D341Med (cell line): ENCODE measurements at places on chromosomes 5 and 9.
A peak's percentile ranks its signal among the peaks of the same experiment; 100 is the strongest.

DNA sequence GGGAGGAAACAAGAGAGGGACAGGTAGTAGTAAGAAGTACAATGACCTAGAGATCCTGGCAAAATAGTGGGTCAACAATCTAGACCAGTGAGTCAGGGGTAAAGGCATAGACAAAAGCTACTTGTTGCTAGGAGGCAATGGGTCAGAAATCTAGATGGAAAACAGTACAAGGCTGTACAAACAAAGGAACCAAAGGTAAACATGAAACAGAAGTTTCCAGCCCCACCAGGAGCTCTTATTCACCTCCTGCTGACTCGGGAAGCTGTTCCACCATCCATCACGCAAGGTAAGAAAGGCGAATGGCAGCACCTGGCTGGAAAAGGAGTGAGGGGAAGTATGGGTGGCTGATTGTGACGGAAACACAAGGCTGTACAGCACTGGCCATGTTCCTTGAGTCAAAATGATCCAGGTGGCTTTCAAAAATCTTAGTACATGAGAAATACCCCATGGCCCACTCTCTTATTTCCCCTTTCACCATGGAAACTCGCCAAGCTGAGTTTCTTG lies 70.5 kb upstream of the RAI14 start:
- DNase-seq, result no peak

DNA sequence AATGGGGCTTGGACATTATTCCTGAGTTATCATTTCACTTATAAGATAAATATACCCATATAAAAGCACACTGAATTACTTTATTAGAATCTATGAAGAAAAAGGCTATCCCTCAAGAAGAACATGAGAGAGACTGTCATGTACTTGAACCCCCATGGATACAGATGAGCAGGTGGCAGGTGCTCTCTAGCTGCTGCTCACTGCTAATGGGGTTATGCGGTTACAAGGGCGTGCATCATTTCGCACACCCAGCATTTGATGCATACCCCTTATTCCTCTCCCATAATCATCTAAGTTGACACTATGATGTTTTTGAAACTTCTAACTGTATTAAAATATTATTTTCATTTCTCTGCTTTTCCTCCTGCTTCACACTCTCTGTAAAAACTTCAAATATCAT lies 16.4 kb downstream of the ITK start:
- no peak for DNase-seq

DNA sequence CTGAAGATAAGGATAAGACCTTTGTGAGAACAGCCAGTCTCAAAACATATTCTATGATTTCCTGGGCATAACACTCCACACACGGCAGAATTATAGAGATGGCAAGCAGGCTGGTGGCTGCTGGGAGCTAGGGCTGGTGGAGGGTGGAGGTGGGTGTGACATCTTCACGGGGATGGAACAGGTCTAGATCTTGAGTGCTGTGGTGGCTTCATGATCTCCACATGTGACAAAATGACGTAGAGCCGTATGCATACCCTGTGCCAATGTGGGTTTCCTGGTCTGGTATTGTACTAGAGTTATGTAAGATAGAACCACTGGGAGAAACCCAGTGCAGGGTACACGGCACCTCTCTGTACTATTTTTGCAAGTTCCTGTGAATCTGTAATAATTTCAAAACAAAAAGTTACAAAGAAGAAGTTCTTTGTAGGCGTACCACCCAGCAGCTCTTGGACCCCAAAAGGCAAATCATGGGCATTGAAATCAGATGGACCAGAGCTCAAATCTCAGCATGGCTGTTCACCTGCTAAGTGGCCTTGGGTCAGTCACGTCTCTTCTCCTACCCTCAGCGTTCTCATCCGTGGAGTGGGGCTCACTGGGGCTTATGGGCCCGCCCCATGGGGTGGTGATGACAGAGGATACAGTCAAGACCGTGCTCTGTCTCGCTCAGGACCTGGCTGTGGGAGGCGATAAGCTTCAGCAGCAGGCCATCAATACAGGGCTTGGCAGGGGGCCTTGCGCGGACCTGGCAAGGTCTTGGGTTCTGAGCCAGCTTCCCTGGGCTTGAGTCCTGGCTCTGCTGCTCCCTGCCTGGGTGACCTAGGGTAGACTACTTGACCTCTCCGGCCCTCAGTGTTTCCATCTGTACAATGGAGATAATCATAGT lies 74.7 kb upstream of the UNC5A start:
- peak; percentile 12 for DNase-seq

DNA sequence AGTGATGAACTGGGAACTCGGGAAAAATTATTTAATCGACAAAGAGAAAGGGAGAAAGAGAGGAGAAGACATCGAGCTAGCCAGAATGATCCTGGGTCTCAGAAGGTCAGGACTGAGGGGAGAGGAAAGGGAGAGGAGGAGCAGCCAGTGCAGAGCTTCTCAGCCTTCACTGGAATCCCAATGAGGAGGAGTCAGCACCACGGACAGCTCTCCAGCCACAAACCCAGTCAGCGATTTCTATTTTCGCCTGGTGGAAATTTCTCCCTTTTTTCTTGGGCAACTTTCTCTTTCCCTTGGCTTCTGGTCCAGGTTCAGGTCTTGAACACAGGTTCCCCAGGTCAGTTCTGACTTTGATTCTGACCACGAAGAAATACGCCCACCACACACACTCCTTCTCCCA lies 1.6 kb upstream of the BRINP1 start:
- no peak for DNase-seq

DNA sequence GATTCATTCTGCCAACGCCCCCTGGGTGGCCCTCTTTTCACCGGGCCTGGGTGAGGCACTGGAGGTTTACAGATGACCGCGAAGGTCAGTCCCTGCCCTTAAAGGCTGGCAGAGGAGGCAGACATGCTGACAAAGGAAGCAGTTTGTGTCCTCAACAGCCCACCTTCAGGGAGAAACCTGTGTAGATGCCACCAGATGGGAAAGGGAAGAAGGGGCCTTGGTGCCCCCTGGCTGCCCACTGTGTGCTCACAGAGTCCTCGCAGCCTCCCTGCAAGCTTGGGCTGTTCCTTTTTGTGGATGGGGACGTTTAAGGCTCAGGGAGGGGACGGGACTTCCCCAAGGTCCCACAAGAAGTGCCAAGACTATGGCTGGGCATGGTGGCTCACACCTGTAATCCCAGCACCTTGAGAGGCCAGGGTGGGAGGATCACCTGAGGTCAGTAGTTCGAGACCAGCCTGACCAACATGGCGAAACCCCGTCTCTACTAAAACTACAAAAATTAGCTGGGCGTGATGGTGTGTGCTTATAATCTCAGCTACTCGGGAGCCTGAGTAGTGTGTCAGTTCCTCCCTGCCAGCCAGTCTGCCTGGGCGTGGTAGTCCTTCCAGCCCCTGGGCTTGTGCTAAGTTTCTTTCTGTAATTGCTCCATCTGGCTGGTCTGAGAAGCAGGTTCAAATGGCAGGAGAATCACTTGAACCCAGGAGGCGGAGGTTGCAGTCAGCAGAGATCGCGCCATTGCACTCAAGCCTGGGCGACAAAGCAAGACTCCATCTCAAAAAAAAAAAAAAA lies 36.2 kb downstream of the NEK6 start:
- no peak for DNase-seq

DNA sequence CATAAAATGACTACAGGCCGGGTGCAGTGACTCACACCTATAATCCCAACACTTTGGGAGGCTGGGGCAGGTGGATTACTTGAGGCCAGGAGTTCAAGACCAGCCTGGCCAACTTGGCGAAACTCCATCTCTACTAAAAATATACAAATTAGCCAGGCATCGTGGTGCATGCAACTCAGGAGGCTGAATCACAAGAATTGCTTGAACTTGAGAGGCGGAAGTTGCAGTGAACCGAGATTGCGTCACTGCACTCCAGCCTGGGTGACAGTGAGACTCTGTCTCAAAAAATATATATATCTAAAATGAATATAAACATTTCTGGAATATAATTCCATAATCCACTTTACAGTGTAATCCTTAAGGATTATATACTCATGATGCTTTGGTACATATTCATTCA lies 66.5 kb downstream of the TEX10 start:
- no peak for DNase-seq

DNA sequence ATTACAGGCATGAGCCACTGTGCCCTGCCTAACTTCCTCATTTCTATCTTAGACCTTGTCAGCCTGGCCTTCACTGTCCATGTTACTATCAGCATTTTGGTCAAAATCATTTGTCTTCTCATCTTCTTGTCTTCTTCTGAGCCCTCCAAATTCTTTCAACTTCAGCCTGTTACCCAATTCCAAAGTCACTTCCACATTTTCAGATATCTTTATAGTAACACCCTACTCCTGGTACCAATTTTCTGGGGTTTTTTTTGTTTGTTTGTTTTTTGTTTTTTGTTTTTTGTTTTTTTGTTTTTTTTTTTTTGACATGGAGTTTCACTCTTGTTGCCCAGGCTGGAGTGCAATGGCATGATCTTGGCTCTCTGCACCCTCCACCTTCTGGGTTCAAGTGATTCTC lies 90.3 kb upstream of the LARP1 start:
- no peak for DNase-seq

GRCh38 chr9:137116728-137117127 lies 2.2 kb upstream of the DPP7 start:
- no peak for DNase-seq

DNA sequence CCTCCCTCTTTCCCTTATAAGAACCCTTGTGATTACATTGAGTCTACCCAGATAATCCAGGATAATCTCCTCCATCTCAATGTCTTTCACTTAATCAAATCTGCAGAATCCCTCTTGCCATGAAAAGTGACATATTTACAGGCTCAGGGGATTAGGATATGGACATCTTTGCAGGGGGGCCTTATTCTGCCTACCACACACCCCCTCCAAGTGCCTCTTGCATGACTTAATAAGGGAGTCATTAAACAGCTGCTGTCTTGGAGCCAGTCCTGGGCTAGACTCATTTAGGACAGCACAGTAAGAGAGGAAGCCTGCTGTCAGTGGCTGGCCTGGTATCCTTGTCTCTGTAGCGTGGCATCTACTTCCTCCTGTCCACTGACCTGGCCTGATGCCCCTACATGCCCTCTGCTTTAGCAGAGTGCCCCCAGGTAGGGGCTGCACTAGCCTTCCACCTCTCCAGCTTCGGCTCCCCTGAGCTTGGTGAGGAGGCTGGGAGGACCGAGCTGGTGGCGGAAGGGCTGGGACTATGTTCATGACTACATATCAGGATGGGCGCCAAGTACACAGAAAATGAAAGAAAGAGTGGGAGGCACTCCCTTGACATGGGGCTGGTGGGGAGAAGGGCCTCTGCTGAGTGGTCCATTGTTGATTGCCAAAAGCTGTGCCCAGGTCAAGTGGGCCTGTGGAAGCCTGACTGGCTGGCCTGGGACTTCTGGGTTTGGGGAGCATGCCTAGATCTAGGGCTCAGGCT lies 17.2 kb downstream of the ENHO start:
- DNase-seq, result peak; percentile 80

DNA sequence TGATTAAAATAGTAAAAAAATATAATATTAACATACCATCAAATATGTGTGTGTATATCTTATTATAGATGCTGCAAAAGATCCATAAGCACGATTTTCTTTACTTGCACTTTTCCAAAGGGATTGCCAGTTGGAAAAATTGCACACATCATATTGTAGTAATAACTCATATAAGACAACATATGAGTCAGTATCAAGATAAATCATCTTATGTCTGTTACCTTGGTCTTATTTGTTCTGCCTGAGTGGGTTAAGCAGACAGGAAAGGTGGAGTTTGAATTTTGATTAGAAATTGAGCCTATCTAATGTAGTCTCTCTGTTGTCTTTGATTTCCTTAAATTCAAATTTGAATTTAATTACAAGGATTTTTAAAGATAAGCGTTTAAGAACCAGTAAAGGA lies 24.6 kb downstream of the LYSMD3 start:
- no peak for DNase-seq

DNA sequence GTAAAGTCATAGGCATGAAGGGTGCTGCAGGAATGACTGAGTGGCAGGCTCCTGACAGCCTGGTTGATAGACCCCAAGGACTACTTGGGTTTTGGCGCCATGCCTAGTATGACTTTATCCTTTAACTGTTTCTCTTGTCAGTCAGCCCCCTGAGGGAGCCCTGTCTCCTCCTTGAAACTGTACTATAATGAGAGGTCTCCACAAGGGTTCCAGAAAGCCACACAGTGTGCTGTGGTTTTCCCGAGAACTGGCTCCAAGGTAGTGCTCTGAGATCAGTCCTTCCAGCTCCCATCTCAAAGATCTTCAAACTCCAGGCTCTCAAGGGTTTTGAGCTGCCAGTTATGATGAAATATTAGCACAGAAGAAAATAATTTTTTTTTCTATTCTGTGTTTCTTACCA lies 26.7 kb upstream of the TNC start:
- DNase-seq, result no peak

DNA sequence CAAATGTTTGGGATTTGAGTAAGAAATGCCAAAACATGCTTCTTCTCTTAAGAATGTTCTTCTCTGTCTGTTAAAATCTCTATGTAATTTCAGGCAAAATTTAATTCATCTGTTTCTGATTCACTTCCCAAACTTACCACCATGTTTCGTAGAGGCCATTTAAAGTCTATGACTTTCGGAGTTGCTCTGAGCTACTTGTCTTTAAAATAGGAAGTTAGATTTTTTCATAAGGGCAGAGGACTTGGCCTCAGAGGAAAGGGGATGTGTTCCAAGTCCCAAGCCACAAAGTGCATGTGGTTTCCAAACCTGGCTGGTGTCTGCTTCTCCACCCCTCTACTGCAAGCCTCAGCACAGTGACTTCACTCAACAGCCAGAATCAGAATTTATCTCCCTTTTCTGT lies 111.3 kb upstream of the ADRA1B start:
- DNase-seq, result no peak

- DNase-seq, result no peak
Measured at GRCh38 chr5:115661101-115661500, 35.3 kb upstream of the TMED7 start.

GRCh38 chr9:78101247-78101646 lies 69.6 kb upstream of the GNAQ start:
- no peak for DNase-seq

DNA sequence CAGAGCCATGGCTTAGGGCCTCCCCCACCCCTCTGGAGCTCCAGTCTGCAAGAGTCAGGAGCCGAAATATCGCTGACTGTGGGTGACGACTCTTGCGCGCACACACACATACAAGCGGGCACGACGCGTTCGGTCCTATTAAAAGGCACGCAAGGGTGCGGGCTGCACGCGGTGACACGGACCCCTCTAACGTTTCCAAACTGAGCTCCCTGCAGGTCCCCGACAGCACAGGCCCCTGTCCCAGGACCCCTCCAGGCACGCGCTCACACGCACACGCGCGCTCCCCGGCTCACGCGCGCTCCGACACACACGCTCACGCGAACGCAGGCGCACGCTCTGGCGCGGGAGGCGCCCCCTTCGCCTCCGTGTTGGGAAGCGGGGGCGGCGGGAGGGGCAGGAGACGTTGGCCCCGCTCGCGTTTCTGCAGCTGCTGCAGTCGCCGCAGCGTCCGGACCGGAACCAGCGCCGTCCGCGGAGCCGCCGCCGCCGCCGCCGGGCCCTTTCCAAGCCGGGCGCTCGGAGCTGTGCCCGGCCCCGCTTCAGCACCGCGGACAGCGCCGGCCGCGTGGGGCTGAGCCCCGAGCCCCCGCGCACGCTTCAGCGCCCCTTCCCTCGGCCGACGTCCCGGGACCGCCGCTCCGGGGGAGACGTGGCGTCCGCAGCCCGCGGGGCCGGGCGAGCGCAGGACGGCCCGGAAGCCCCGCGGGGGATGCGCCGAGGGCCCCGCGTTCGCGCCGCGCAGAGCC lies at the start of gene GRIN1:
Gene GRIN1, plus strand, starts transcription at position 433 of the 746 bp plus-strand sequence. CDS start 333 bp downstream, outside the sequence.
- DNase-seq, result peak; percentile 58
